ENCODE measurements at places on chromosomes 1 and 21.
A peak's percentile ranks its signal among the peaks of the same experiment; 100 is the strongest.

DNA sequence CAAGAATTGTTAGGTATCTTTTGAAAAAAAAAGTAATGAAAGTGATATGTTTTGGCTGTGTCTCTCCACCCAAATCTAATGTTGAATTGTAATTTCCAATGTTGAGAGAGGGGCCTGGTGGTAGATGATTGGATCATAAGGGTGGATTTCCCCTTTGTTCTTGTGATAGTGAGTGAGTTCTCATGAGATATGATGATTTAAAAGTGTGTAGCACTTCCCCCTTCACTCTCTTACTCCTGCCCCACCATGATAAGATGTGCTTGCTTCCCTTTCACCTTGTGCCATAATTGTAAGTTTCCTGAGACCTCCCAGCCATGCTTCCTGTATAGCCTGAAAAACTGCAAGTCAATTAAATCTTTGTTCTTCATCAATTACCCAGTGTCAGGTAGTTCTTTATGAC is 70.7 kb downstream of the XCL2 start:
- DNase-seq: no peak

- DNase-seq: no peak
These were observed 1770.6 kb downstream of the PLA2G4A start for GRCh38 chr1:188599313-188599712.

- no peak for DNase-seq
These were observed 136.8 kb downstream of the KCNK2 start for GRCh38 chr1:215219372-215219771.

DNA sequence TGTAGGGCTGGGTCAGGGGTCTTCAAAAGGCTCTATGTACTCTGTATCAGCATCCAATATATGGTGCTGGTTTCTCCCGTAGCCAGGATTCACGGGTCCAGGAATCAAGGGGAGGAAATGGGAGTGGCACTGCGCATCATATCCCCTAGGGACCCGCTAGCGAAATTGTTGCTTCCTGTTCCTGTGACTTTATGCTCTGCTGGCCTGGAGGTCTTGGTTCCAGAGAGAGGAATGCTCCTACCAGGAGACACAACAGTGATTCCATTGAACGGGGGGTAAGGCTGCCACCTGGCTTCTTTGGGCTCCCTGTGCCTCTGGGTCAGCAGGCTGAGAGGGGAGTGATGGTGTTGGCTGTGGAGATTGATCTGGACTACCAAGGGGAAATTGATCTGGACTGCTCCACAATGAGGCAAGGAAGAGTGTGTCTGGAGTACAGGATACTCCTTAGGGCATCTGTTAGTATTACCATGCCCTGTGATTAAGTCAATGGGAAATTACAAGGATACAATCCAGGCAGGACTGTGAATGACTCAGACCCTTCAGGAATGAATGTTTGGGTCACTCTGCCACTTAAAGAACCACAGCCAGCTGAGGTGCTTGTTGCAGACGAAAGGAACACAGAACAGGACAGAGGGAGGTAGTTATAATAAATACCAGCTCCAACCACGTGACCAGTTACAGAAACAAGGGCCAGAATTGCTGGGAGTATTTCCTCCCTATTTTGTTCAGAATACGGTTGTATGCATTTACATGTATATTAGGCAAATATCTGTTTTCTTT is 10.2 kb downstream of the SPSB1 start:
- DNase-seq: peak; percentile 84

- DNase-seq: no peak
These were observed 44.9 kb downstream of the BCAR3 start for GRCh38 chr1:93636712-93637111.

GRCh38 chr1:147539122-147539575 is 2.2 kb upstream of the BCL9 start:
- peak; percentile 90 for DNase-seq

DNA sequence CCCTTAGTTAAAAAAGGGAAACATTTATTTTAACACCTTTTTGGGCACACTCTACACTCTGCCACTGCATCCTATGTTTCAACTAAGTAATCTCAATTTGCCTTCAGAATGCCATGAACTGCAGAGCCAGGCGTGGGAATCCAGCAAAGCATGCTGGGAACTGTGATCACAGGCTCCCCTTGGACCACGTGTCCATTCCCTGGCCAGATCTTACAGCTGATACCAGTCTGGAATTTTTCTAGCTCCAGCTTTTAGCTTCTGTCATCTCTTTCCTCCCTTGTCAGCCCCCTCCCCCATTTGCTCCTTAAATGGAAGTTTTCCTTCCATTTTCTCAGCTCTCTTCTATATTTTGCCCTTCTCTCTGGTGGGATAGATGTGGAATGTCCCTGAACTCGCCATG is 29.4 kb downstream of the RCSD1 start:
- DNase-seq: no peak

Measured in skeletal muscle cell (primary cell).